Stimulated activated CD4-positive, alpha-beta T cell treated with anti-CD3 and anti-CD28 coated beads, Interleukin-15, amount 100 ng/mL, for 1 hour (primary cell): ENCODE measurements at places on chromosomes 12 and 14.

DNA sequence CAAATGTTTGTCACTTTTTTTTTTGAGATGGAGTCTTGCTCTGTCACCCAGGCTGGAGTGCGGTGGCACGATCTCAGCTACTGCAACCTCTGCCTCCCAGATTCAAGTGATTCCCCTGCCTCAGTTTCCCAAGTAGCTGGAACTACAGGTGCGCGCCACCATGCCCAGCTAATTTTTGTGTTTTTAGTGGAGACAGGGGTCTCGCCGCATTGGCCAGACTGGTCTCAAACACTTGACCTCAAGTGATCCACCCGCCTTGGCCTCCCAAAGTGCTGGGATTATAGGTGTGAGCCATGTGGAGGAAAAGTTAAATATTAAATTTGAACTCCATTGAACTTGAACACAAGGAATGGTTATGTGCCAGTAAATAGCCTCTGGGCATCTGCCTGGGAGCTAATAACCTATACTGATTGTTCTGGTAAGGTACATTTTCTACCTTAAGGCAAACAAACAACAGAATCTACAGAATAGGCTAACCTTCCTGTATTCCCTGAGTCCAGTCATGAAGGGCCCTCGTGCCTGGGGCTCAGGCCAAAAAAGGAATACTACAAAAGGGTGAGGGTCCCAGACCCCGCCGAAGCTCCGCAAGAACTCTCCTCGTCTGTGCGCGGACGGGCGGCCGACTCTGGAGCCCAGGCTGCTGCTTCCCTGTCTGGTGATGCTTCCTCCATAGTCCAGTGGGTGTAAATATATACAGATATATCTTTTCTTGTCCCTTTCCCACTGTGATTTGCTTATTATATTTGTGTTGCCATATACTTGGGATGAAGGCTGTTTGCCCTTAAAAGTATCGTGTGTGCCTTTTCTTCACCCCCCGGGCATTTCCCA lies 74.0 kb upstream of the EIF5 start:
- DNase-seq = no peak

GRCh38 chr12:32076941-32077340 lies 29.7 kb upstream of the BICD1 start:
- DNase-seq = no peak

DNA sequence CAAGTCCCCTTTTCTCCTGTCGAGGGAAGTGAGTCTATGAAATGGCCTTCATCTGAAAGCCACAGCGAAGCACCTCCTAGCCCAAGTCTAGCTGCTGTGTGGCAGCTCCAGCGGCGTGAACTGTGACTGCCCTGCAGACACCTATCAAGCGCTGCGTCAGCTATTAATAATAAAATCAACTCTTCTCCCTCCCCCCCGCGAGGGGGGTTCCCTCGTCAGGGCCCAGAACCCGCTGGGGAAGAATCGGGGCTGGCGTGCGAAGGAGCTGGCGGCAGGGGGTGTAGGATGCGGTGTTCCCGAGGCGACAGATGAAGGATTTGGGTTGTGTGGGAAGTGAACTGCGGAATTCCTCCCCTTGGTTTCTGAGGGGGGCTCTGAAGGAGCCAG lies 662 bp upstream of the ATP2A2 start:
- DNase-seq = peak; percentile 45

- DNase-seq = no peak
Measured at GRCh38 chr12:85866986-85867776, 6.9 kb upstream of the NTS start.

GRCh38 chr14:95993768-95994592 lies 45.2 kb upstream of the C14orf132 start:
- DNase-seq = no peak

GRCh38 chr12:32450768-32451167 lies 51.4 kb downstream of the FGD4 start:
- no peak for DNase-seq

GRCh38 chr14:78638926-78639325 lies 468.8 kb downstream of the NRXN3 start:
- DNase-seq = no peak

GRCh38 chr12:115147916-115148315 lies 463.9 kb upstream of the TBX3 start:
- DNase-seq = no peak

GRCh38 chr12:1282670-1283315 lies 291.8 kb downstream of the ERC1 start:
- DNase-seq = no peak

DNA sequence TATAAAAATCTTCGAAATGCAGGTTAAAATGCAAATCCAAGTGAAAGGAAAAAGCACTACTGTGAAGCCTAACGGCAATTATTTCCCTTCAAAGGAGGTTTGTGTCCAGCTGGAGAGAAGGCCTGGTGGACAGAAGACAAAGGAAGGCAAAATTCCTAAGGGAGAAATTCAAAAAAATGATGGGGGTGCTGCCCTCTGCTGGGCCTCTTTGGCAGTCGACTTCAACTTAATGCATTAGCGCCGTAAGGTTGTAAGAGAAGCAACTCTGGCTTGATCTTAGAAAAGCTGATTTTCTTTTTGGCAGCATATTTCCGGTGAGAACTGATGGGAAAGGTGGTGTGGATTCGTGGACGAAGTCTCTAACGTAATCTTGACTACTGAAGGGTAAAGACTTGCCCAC lies 34.3 kb upstream of the CHFR start:
- no peak for DNase-seq

DNA sequence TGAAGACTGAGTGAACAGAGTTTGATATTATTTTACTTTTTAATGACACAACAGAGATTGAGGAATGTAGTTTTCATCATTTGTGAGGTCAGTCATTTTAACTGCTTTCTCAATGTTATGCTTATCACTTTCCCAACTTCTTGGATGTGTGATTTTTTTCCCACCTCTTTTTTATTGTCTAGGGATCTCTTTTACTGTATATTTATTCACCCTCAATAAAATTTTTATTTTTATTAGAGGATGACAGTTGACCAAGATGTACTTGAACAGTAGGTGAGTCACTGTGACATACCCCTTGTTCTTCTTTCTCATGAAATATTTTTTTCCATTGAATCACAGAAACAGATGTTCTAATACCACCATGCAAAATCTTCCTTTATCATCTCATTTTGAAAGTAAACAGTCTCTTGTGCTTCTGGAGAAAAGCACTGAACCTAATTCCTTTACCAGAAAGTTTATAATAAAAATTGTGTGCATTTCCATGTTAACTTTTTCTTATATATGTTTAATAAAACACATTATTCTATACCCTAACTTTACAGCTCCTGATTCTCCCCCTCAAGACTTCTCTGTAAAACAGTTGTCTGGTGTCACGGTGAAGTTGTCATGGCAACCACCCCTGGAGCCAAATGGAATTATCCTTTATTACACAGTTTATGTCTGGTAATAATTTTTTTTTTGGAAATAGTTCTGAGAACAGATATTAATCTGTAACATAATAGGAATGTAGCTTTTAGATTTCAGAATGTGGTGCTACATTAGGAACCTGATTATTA lies 65.9 kb downstream of the PTPRQ start:
- no peak for DNase-seq

- DNase-seq = no peak
Measured at GRCh38 chr14:59583755-59584154, 7.1 kb upstream of the CCDC175 start.

DNA sequence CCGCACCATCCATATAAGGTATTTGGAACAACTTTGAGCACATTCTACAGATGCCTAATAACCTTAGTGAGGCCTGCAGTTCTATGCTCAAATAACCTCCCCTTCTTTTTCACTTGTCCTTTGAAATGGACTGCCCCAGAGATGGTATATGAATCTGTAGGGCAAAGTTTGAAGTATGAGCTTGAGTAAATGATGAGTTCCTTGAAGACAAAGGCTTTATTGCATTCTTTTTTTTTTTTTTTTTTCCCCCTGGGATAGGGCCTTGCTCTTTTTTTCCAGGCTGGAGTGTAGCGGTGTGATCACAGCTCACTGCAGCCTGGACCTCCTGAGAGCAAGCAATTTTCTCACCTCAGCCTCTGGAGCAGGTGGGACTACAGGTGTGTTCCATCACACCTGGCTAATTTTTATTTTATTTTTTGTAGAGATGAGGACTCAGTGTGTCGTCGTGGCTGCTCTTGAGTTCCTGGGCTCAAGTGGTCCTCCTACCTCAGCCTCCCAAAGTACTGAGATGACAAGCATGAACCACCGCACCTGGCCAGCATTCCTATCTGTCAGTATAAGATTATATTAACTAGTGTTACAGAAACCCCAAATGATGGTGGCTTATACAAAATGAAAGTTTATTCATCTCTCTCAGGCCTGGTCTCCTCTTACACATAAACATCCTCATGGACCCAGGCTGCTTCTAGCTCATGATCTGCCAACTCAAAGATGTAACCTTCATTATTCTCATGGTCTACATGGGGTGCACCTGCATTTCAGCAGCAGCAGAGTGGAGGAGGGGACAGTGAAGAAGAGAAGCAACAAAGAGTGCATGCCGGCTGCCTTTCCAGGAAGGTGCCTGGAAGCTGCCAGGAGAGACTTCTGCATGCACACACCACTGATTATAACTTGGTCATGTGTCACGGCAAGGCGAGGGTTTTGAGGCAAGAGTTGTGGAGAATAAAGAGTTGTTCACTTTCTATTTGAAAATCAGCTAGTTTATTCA lies 101.4 kb downstream of the DUSP16 start:
- DNase-seq = no peak

- DNase-seq = no peak
Measured at GRCh38 chr12:128947209-128947608, 93.9 kb downstream of the GLT1D1 start.

DNA sequence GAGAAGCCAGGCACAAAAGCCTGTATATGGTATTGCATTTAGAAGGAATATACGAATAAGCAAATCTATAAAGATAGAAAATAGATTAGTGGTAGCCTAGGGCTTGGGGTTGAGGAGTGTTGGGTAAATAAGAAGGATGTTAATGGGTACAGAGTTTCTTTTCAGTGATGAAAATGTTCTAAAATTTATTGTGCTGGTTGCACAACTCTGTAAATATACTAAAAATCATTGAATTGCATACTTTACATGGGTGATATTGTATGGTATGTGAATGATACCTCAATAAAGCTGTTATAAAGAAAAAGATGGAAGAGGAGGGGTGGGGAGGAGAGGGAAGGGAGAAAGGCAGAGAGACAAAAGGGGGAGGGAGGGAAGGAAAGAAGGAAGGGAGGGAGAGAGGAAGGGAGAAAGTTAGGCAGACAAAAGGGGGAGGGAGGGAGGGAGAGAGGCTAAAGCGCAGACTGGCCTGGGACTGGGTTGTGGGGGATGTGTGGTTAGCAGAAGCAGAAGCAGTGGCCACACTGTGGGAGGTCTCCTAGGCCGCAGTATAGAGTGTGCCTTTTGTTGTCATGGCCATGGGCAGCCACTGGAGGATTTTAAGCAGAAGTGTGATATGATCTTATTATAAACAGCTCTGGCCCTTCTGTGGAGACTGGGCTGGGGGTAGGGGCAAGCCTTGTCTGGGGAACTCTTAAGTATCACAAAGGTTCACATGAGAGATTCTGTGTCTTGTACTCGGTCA lies 73.6 kb upstream of the ELK3 start:
- no peak for DNase-seq

DNA sequence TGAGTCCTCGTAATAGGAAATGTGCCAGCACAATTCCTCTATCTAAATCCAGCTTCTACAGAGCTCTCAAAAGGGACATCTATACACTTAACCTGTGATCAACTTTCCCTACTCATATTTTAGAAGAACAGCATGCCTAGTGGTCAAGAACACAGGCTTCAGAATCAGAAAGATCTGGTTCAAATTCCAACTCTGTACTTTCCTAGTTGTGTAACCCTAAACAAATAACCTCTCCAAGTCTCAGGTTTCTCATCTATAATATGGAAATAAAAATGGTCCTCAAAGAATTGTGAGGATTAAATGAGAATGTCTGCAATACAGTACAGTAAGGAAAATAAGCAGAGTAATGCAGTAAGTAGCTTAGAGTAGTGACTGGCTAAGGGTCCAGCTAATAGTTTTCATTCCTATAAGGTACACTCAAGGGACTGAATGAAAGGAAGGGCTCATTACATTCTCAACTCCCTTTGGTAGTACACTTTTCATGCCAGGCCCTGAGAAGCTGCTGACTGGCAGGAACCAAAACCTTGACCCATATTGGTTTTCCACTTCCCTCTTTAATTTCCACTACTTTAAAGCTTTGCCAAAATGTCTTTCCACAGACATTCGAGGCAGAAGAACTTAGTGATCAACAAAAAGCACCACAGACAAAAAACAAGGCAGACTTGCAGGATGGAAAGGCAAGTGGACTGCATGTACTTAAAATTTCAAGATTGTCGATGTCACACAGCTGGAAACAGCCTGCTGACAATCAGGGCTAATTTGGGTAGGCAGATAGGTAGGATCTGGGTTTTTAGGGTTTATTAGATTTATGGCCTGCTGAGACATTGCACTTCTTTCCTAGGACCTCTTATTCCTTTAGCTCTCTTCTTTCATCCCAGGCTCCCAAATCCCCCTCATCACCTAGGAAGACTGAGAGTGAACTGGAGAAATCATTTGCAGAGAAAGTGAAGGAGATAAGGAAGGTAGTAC lies 4.3 kb downstream of the CCDC196 start:
- DNase-seq = no peak

DNA sequence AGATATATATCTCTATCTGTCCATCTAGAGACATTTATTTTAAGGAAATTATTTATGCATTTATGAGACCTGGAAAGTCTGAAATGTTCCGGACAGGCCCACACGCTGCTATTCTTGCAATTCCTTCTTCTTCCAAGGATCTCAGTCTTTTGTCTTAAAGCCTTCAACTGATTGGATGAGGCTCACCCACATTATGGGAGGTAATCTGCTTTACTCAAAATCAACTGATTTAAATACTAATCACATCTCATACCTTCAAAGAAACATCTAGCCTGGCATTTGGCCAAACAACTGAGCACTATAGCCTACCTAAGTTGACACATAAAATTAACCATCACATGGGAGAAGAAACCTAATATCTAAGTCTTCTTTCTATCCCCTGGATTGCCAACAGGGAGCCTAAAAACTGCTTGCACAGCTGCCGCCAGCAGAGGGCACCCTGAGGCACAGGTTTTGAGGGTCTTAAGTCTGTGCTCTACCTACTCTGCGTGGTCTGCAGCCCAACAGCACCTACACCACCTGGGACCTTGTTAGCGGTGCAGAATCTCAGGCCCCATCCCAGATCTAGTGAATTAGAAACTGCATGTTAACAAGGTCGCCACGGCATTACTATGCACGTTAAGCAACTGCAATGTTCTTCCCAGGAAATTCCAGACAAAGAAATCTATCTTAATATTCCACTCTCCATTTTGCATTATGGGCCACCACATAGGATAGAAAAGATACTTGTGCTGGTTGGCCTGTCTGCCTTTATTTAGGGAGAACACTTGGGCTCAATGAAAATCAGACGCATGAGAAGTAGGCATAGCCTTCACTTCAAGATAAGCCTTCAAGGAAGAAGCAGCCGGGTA lies 249.7 kb downstream of the FOXG1 start:
- no peak for DNase-seq

DNA sequence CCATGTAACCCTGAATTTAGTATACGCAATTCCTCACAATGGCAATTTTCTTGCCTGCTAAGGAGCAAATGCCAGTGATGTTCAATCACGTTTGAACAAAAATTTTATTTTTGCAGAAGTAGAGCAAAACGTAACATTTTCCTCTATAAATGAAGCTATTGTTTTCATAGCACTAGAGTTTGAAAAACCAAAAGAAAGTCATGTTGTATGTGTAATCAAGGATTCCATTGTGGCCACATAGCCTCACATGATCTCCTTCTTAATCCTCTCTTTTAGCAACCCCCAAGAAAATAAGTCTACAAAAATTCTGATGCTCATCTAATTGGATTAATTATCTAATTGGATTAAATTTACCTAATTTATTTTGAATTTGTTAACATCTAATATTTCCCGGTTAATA lies 1217.4 kb upstream of the FLRT2 start:
- no peak for DNase-seq
